Activated CD4-positive, alpha-beta T cell treated with anti-CD3 and anti-CD28 coated beads, Interleukin-2, Interleukin-4, amounts not matched to agents 100 ng/mL and 50 ng/mL, durations not matched to agents 16 hours and 8 hours (primary cell): ENCODE measurements at places on chromosomes 11 and 22.

- no peak for DNase-seq
These were observed 82.6 kb downstream of the UBASH3B start for GRCh38 chr11:122737951-122738693.

DNA sequence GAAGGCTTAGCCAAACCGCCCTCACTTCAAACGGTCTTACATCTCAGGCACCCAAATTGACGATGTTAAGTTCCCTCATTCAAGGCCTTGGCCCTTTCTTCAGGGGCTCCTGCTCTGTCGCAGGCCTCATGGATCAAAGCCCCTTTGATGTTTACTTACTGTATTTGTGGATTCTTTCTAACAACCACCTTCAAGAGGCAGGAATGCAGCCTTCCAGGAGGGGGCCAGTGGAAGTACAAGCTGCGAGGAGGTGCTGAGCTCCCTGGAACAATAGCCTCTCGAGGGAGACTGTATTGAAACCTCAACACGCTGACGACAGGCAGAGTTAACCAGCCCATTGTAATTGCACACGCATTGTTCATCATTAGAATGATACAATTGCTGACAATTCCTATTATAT, 209.1 kb downstream of the ST3GAL4 start:
- DNase-seq = no peak

DNA sequence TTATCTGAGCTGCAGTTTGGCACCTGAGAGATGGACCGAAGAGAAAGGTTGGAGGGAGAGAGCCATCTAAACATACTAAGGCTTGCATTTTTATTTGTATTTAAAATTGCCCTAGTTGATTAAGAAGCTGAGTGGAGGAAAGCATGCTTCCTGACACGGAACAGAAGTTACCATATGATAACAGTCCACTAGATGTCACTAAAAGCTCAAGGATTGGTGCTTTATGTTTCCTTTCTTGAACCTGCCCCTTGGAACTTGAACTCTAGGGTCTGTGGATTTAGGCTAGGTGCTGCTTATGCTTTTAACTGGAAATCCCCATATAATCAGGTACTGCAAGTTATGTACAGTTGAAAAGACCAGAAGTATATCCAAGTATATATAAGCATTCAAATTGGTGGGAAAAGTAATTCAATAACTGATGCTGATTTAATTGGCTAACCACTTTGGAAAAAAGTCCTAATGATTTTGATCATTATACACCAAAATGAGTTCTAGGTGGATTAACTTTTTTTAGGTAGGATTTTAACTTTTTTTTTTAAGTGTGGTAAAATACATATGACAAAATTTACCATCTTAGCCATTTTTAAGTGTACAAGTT, 9.5 kb downstream of the RBMXL2 start:
- DNase-seq = peak; percentile 53

- no peak for DNase-seq
These were observed 30.5 kb upstream of the GNB1L start for GRCh38 chr22:19884954-19885751.

GRCh38 chr22:35873426-35873825, 155.2 kb downstream of the RBFOX2 start:
- no peak for DNase-seq

GRCh38 chr22:39655831-39656230, 85.3 kb downstream of the CACNA1I start:
- no peak for DNase-seq

GRCh38 chr11:2674658-2675131, 25.1 kb downstream of the KCNQ1OT1 start:
- no peak for DNase-seq

DNA sequence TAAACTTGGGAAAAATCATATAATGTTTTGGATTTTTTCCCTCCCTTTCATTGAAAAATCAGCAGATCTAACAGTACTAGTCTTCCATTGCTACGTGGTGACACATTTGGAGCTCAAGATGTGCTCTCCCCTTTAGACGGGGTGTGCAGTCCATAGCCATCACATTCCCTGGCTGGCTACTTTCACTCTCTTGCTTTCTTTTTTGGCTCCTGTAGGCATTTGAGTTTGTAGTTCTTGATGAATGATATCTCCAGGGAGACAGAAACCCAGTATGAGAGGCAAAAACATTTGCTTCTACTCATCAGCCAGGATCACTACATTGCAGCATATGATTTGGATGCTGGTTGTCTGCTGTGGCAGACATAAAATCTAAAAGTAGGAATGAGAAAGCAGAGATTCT, 12.1 kb downstream of the CCDC81 start:
- DNase-seq = no peak

DNA sequence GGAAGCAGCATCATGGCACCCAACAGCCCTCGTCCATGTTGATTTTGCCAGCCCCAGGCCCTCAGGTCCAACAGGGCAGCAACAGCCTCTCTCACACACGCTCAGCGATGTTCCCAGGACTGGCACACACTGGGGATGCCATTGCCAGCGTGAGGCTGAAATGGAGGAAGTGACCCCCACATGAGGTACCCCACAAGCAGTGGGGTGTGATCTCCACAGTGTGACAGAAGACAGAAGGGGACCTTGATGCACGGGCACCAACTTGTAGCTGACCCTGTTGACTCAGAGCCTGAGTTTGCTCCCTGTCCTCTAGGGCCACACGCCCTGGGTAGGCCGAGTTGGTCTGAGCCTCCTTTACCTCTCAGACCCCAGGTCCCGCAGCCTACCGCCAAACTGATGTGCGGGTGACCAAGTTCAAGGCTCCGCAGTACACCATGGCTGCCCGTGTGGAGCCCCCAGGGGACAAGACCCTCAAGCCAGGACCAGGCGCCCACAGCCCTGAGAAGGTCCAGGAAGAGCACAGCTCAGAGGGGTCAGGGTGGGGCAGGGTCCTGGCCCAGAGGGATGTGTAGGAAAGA, 6.2 kb downstream of the SCGB1C1 start:
- DNase-seq = no peak

GRCh38 chr11:65891219-65892136, 1.0 kb downstream of the CCDC85B start:
- DNase-seq = no peak

GRCh38 chr11:117587416-117587815, 209.6 kb downstream of the DSCAML1 start:
- DNase-seq = no peak

- DNase-seq = no peak
These were observed 1.1 kb upstream of the ZC3H12C start for GRCh38 chr11:110092111-110092514.

- DNase-seq = no peak
These were observed 27.8 kb upstream of the MYOD1 start for GRCh38 chr11:17691550-17691949.

DNA sequence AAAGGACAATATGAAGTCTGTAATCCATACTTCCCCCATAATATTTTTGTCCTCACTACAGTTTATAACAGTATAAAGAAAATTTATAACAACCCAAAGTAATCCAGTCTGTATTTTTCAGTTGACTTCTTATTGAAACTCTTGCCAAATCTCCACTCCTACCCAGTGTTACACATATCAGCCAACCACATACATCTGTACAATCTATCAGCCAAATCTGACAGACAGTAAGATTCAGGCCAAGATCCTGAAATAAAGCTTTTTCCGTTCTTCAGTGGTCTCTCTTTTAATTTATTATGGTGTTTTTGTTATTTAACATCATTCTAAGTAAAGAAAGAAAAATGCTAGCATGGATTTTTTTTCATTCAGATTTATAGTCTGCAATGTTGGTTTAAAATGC, 2370.9 kb upstream of the RAG2 start:
- no peak for DNase-seq

GRCh38 chr11:74072721-74073120, 63.8 kb upstream of the UCP3 start:
- DNase-seq = no peak

GRCh38 chr11:30149998-30150397, 80.8 kb upstream of the FSHB start:
- no peak for DNase-seq

GRCh38 chr11:85123752-85124231, 503.4 kb downstream of the DLG2 start:
- DNase-seq = no peak

DNA sequence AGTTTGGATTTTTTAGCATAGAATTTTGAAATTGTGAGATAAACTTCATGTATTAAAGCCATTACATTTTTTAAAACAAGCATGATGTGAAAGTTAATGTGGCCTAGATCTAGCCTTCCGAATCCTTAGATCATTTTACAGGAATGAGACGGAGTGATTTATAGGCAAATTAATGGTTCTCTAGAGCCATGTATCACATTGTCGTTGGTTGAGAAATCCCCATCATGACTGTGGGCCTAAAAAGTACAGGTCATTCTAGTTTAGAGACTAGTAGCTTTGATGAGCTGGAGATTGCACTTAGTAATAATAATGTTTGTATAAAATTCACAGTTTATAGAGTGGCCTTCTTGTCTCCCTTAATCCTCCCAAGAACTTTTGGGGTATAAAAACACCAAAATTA, 7.1 kb downstream of the EWSR1 start:
- DNase-seq = no peak

GRCh38 chr22:27210111-27210730, 552.8 kb downstream of the MIAT start:
- DNase-seq = no peak

- DNase-seq = no peak
These were observed 73.2 kb upstream of the FGF3 start for GRCh38 chr11:69892237-69892985.

- DNase-seq = no peak
These were observed 83.4 kb upstream of the SHISAL1 start for GRCh38 chr22:44396021-44396726.

DNA sequence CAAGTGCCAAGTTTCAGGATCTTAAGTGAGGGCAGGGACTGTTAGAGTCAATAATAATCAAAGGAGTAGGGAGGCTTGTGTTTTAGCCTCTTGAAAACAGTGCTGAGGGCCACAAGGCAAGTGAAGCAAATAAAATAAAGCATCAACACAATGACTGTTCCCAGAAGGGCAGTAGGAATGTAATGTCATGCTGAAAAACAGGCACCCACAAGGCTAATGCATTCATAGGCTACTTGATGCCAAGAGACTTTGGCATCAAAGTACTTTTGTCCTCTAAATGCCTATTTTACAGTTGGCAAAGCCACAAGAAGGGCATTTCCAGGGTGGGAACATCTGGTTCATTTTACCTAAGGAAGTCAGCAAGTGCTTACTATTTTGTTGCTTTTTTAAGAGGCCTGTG, 22.9 kb downstream of the RAB39A start:
- DNase-seq = no peak

DNA sequence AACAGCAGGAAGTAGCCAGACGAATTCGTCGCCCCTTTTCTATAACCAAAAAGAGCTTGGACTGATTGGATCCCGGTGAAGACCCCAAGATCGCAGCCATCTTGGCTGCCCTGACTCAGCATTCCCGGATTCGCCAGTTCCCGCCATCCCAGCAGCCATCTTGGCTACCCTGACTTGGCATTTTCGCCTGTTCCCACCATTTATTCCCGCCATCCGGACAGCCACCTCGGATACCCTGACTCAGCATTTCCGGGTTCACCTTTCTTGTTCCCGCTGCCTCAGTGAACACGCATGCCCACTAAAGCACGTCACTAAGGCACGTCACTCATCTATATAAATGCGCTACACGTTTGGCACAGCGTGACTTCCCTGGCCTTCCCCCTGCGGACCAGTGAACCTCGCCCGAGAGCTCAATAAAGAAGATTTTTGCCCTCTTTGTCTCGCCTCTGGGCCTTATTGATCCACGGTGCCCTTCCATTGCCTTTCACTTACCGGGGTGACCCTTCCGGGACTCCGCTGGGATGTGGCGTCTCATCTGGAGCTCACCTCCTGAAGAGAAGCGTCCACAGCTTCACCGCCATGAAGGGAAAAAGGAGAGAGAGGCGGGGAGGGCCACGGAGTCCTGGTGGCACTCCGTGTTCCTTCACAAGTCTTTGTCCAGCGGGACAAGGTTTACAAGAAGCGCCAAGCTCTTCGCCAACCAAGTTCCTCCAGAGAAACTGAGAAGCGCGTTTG, 4.0 kb upstream of the OR56A3 start:
- DNase-seq = no peak

DNA sequence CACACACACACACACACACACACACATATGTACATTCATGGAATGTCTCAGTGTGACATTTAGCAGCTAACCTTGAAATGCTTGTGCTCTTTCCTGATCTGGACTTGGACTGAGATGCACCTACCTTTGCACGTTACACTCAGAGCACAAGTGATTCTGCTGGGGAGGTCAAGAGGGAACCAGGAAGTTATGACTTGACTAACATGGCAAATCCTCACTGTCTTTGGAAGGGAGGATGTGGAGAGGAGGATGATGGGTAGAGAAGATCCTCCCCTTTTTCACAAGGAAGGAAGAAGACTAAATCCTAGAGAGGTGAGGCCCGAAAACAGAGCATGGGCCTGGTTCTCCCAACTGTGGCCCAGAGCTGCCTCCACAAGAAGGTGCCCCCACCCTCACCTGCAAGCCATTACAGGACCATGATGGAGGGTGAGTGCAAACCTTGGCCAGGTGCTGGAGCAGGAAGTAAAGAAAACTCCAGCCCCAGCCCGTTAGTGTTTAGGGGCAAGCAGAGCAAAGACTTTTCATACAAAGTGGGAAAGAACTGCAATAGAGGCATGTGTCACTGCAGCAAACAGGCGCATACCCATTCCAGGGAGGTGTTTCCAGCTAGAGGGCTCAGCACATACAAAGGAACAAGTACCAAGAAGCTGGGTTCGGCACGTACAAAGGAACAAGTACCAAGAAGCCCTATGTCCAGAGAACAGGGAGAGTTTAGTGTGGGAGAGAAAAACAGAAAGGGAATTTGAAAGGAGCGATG, 26.4 kb downstream of the SCN4B start:
- DNase-seq = no peak

DNA sequence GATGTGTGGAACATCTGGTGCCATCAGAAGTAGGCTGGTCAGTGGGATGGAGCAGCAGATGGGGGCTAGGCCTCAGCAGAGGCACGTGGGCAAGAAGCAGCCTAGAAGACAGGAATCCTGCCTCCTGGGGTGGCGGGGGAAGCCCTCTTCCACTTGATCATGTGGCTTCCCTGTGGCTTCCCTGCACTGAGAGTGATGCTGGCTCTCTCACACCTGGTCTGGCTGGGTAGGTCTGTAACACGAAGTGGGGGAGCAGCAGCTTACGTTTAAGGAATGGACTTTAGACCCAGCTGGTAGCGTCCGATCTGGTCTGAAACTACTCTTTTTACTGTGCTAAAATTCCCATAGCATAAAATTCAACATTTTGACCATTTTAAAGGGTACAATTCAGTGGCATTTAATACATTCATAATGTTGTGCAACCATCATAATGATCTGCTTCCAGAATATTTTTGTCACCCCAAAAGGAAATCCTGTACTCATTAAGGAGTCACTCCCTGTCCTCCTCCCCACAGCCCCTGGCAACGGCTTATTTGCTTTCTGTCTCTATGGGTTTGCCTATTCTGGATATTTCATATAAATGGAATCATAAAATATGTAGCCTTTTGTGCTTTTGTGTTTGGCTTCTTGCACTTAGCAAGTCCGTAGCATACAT, 21.7 kb downstream of the PTPN5 start:
- no peak for DNase-seq

GRCh38 chr11:124872741-124873140, 7.5 kb downstream of the ROBO3 start:
- DNase-seq = no peak
